ENCODE measurements at places on chromosomes 2 and 18. TPM values are rescaled to one million over a fixed set of nuclear protein-coding genes. Genes with fewer than 3 reads are reported as not detected.

Gene SRD5A2
- total RNA-seq: not detected

Gene AKAIN1
- not detected for total RNA-seq

Gene PUS10
- 3.3 TPM for total RNA-seq

Gene CAVIN2
- total RNA-seq: 37.8 TPM

- no peaks in the 10 kb centered on the region for H3K27me3 ChIP-seq
- H3K36me3 ChIP-seq: no peaks in the 10 kb centered on the region
- no peak for DNase-seq
- H3K4me3 ChIP-seq: no peak overlapping the region
- no peaks in the 10 kb centered on the region for H3K4me1 ChIP-seq
Observed at GRCh38 chr2:239853706-239854327, 171.3 kb downstream of the NDUFA10 start.

DNA sequence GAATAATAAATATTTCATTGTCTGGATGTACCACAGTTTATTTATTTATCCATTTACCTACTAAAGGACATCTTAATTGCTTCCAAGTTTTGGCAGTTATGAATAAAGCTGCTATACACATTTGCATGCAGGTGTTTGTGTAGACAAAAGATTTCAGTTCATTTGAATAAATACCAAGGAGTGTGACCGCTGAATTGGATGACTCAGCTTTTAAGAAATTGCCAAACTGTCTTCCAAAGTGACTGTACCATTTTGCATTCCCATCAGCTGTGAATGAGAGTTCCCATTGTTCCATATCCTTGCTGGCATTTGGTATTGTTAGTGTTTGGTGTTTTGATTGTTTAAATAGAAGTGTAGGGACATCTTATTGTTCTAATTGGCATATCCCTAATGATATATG, 36.2 kb upstream of the FMNL2 start:
- H3K4me3 ChIP-seq: no peak overlapping the region
- H3K4me1 ChIP-seq: no peaks in the 10 kb centered on the region
- H3K27ac ChIP-seq: no peak overlapping the region
- no peaks in the 10 kb centered on the region for H3K36me3 ChIP-seq

- peak; percentile 98 for DNase-seq
- H3K4me1 ChIP-seq: peaks cover 5% of the 10 kb centered on the region
Observed at GRCh38 chr18:48902023-48902855, 48.5 kb downstream of the SMAD7 start.

GRCh38 chr2:3504741-3505140, 14.6 kb downstream of the ADI1 start:
- no peaks in the 10 kb centered on the region for H3K4me1 ChIP-seq
- no peak overlapping the region for H3K4me3 ChIP-seq
- peaks cover 9% of the 10 kb centered on the region for H3K36me3 ChIP-seq
- H3K27me3 ChIP-seq: no peaks in the 10 kb centered on the region
- no peak overlapping the region for H3K27ac ChIP-seq

Data from aorta (tissue), 5 donors.